Caco-2 (cell line): ENCODE measurements at places on chromosomes 13 and 19.

- no peak for DNase-seq
These were observed 41.8 kb upstream of the ZNF429 start for GRCh38 chr19:21463449-21464105.

- DNase-seq: no peak
These were observed 65.0 kb downstream of the MTUS2 start for GRCh38 chr13:28885181-28885580.

- DNase-seq: no peak
These were observed 26.9 kb downstream of the SLITRK6 start for GRCh38 chr13:85772367-85772766.

DNA sequence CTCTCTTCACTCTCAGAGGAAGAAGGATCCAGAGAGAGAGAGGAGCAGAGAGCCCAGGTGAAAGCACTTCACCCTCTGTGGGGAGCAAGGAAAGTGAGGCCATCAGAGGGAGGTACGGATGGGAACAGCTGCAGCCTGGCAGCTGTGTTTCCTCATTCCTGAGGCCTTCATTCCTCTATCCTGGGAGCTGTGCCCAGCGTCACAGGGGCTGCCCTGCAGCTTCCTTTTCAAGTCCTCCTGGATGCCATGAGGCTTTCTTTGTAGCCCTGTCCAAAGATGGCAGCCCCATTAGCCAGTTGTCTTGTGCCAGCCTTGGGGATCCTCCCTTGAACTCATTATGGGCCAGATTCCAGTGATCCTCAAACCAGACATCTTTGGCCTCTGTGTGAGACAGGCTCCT, 76.8 kb upstream of the PCDH8 start:
- no peak for DNase-seq

DNA sequence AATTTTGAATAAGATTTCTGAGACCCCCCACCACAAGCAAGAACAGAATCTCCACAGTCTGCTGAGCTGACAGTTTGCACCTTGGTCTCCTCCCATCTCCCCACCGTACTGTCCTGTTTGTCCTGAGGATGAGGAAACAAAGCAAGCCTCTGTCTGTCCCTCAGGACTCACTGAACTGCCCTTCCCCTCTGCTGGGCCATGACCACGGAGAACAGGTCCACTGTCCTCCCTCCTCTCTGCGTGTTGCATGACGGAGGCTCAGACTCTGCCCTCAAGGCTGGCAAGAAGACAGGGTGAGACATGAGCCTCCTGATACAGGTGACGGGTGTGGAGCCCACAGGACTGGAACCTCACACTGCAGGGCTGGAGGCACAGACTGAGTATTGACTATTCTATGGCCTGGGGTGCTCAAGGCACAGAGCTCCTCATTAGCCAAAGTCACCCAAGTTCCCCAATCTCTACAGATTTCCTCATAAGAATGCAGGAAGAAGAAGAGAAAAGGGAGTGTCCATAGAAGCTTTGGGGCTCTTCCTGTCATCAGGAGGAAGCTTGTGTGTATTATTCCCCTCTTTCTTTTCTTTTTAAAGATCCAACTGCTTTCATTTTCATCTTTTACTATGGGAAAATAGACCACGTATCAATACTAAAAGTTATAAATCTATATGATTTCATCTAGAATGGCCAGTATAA, 22.4 kb upstream of the RGCC start:
- no peak for DNase-seq

DNA sequence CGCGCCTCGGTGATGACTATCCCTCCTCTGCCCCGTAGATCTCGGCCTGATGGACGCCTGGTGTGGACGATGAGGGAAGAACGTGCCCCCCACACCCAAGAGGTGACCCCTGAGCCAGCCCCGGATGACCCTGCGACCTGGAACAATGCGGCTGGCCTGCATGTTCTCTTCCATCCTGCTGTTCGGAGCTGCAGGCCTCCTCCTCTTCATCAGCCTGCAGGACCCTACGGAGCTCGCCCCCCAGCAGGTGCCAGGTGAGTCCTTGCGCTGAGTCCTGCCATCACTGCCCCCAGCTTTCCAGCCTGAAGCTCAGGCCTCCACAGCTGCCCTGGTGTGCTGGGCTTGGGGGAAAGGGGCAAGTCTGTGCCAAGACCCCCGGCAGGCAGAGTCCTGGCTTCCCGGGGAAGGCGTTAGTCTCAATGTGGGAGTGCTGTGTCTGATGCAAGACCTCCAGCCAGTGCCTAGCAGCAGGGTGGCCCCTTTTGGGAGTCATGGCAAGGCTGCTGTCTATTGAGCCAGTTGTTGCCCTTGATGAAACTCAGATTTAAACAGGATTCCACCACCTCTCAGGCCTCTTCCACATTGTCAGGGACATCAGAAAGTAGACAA, 67.5 kb downstream of the CHST8 start:
- no peak for DNase-seq

- DNase-seq: no peak
These were observed 5.2 kb upstream of the FUT6 start for GRCh38 chr19:5844456-5845433.

DNA sequence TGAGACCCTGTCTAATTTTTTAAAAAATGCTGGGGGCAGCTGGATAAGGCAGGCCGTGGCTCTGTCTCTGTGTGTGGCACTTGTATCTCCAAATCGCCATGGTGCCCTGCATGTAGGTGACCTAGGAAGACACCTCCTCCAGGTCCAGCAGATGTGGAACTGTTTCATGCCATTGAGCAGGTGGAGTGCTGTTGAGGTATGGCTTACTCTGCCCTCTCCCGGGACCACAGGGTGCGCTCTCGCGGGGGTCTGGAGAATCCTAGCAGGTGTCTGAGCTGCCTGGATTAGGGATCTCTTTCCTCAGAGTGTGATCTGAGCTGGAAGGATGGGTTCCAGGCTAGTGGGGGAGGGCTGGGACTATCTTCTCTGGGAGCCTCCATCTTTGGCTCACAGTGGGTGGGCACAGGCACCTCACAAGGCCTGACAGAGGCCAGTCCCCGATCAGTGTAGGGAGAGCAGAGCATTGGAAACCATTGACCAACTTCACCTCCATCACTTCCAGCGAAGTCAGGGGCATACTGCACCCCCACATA, 67.7 kb upstream of the TM9SF2 start:
- DNase-seq: no peak

GRCh38 chr13:114067381-114067885, 65.0 kb downstream of the RASA3 start:
- no peak for DNase-seq

GRCh38 chr13:110531671-110532083, 29.8 kb downstream of the RAB20 start:
- no peak for DNase-seq

GRCh38 chr19:52786078-52786463, 520 bp downstream of the ZNF600 start:
- peak; percentile 46 for DNase-seq

GRCh38 chr19:47240556-47240955, 9.6 kb upstream of the BBC3 start:
- no peak for DNase-seq

GRCh38 chr13:58043971-58044370, 412.4 kb downstream of the PCDH17 start:
- no peak for DNase-seq

DNA sequence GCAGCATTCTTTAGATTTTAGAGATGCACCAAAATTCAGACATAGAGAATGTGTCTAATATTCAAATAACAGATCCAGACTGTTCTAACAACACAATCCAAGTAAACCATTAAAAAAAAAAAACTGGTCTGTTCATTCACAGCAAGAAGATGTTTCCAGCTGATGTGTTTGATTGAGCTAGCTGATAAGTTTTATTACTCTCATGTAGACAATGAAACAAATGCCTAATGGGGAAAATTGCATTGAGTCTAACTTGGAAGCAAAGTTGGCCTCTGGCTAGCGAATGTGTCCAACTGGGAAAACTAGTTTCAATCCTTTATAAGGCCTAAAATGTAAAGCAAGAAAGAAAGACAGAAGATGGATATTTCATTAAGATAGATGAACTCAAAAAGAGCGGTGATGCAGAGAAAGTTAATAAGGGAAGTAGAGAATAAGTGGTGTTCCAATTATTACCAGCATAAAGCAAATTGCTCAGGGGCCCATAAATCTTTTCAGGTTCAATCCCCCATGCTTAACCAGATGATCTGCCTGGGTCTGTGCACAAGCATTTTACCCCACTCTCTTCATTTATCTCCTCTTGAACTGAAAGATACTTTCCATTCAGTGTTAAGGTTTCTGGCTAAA, 54.2 kb downstream of the PCDH9 start:
- DNase-seq: no peak

DNA sequence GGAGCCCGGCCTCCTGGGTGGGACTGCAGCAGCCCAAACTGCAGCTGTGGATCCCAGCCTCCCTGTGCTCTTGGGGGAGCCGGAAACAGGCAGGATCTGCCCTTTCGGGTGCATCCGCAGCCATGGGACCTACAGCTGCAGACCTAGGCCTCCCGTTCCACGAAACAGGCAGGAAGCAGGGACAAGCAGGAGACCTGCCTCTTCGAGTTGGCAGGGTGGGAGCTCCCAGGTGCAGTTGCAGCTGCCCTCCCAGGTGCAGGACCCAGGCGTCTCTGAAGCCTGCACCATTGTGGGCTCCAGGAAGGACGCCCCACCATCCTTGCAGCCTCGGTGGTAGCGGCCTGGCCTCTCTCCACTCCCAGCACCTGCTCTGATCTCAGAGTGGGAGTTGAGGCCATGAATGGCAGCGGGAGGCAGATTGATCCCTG, 189.0 kb upstream of the KLHL1 start:
- no peak for DNase-seq

DNA sequence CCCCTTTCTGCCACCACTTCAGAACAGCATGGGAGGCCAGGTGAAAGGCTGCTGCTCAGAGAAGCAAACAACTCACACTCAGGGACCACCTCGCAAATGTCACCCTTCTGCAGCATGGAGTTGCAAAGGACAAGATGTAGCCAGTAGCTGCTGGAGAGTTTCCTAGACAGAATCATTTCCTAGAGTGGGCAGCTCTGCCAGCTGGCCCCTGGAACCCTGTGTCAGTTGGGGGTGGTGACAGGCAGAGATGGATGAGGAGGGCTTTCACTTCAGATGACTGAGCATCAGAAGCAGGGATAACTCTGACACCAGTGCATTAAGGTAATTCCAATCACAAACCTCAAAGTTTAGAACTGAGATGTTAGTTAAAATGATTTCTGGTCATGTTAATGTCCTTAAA, 34.4 kb upstream of the EPHX3 start:
- no peak for DNase-seq

DNA sequence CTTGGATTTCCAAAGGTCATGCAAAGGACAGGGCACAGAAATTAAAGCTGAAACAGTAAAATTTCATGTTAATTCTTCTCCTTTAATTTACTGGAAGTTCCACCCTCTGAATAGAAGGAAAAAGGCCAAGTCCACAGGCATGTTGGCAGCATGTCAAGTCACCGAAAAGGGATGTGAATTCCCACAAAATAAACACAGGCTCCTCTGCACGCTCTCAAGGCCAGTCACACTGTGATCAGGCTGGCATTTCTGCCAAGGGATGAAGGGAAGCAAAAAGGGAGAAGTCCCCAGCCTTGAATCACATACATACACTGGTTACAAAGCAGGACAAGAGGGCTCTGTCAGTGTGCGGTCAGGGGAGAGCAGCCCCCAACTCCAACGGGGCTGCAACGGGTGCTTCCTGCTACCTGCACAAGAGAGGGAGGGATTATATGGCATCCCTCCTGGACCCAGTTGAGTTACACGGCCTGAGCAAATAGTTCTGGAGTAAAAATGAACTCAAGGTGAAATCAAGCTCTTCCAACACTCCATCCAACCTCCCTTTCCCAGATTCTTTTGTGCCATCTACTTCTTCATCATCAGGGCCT, 6.9 kb downstream of the DCLK1 start:
- no peak for DNase-seq

GRCh38 chr19:20028611-20029010, 10.7 kb downstream of the ZNF682 start:
- DNase-seq: no peak

GRCh38 chr13:76865109-76865508, 21.1 kb downstream of the KCTD12 start:
- DNase-seq: no peak

DNA sequence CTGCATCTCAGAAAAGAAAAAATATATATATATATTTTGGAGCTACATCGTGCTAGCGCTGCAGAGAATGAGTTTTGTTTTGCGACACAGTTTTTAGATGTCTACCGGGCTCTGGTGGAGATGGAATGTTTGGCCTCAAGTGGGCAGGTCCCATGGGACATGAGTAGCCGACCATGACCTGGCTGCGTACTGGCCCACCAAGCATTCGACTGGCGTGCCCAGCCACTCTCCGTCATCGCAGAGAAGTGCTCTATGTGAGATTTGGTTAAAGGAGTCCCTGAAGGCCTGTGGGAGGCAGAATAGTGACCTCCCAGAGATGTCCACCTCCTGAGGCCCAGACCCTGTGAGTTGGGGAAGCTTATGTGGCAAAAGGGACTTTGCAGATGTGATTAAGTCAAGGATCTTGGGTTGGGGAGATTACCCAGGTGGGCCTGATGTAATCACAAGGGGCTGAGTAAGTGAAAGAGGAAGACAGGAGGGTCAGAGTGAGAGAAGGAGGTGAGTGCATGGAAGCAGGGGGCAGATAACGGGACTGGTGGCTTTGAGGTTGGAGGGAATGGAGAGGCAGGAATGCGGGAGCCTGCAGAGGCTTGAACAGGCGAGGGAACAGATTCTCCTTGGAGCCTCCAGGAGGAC, 821 bp upstream of the LILRB4 start:
- no peak for DNase-seq

- no peak for DNase-seq
These were observed 767.4 kb downstream of the SLITRK6 start for GRCh38 chr13:85031771-85032170.

- no peak for DNase-seq
These were observed 16.3 kb downstream of the EPS15L1 start for GRCh38 chr19:16455489-16455888.

DNA sequence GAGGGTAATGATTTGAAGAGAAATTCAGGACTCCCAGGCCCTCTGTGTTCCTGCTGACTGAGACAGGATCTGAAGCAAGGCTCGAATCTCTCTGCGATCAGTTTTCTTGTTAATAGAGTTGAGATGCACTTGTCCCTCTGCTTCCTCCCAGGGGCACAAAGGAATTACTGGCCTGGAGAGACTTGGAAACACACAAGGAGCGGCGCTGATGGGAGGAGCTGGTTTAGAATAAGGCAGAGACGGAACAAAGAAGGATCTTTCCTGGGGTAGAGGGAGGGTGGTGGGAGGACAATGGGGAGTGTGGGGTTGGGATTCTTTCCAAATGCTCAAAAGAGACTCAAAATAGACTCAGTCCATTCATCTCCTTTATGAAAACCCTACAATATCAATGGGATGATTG, 719.1 kb downstream of the UQCRFS1 start:
- DNase-seq: no peak

- no peak for DNase-seq
These were observed at the start of gene CXCL17 for GRCh38 chr19:42442833-42443232. TSS of gene CXCL17 (minus strand) at chr19:42442946. CDS start at chr19:42442832, 114 bp downstream.

- no peak for DNase-seq
These were observed 487.1 kb downstream of the EFNB2 start for GRCh38 chr13:106048386-106048785.

GRCh38 chr13:112664501-112665203, 25.2 kb upstream of the ATP11A start:
- no peak for DNase-seq
